ENCODE measurements at places on chromosomes 1 and 21.

GRCh38 chr1:107480548-107481415 lies 339.9 kb downstream of the NTNG1 start:
- no peak for DNase-seq

GRCh38 chr1:10171105-10171767 lies 39.1 kb upstream of the KIF1B start:
- no peak for DNase-seq

DNA sequence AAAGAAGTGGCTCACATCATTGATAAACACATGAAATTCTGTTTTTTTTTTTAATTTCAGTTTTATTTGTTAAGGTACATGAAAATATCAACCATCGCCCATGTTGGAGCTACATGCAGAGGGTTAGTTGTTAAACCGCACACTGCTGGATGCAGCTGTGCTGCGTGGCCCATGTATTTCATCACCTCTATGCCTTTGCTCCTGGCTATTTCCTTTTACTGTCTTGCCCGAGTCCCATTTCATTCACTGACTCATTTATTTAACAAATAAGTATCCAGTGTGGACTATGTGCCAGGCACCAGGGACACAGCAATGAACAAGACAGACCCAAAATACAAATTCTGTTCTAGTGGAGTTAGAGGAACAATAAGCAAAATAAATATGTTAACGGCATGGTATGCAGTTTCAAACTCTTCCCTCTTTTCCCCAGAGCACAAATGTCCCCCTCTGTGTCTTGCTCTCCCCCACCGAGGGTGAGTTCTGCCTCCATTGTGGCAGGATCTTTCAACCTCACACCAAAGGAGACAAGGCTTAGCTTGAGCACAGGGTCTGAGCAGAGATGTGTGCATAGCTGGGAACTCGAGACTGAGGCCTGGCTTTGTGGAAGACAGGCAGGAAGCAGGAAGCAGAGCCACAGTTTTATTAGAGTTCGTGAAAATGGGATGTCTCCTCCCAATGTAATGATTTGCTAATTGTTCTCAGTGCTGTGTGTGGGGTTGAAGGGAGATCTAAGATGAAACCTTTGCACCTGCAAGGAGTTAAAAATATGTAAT lies 44.6 kb downstream of the MAN1C1 start:
- no peak for DNase-seq

DNA sequence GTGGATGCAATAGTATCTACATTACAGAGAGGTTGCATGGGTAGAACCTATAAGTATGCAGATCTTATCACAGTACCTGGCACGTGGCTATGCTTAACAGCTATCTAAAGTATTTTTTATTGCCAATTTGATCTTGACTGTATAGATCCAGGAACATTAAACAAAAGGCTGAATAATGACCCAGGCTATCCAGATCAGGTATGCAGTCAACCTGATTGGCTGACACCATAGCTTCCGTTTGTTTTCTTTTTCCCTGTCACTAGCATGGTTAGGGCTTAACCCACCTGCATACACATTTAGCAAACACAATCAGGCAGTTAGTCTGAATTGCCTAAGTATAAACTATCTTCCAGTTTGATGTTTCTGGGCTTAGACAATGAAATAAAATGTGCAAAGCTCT lies 264.9 kb upstream of the PLXNA2 start:
- DNase-seq = no peak

DNA sequence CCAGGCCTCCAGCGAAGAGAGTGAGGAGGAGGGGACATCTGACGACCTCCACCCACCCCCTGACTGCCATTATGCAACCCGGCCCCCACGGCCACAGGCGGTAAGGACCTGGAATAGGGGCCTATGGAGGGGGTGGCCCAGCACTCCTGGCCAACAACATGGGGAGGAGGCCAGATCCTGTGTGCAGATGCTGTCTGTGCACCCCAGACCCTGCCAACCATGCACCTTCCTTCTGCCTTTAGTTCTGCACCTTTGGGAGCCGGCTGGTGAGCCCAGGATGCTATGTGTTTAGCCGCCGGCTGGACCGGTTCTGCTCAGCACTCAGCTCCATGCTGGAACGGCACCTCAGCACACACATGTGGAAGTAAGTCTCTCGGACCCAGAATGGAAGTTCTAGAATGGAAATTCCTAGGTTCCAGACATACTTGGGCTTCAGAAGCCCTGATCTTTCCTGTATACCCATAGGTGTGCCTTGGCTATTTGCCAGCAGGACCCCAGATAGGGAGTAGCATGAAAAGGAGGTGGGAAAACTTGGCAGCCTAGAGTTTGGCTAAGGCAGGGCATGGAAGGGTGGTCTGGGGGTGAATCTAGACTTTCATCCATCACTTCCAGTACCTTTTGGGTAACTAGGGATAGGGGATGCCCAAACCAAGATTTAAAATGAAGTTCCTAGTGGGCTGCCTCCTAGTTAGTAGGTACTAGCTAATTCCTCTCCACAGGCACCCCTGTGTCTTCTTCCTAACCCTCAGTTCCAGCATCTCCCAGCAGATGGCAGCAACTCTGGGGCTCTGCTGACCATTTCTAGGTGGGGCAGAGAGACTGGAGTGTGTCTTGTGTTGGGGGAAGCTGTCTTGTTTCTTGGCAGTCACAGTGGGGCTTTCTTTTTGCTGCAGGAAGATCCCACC lies 3.6 kb upstream of the CYB561D1 start:
- peak; percentile 51 for DNase-seq

DNA sequence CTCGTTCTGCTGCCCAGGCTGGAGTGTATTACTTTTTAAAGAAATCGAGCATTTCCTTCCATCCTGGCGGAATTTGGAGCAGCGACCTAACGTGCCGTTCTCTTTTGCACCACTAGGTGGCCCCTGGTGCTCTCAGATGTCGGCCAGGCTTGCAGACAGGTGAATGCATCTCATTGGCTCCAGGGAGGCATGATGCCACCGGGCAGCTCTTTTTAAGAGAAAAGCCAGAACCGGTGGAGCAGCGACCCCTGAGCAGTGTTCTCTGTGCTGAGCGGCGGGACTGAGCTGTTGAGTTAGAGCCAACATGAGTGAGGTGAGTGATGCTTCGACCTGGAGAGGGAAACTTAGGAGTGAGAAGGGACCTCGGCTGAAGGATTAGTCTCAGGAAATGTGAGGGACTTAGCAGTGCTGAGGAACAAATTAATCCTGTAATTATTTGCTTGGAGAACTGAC lies at the start of gene PCP4:
PCP4 (plus strand) TSS at position 241 of the 453 bp plus-strand sequence; CDS start at position 305, 64 bp downstream.
- no peak for DNase-seq

GRCh38 chr1:229066591-229066990 lies 204.3 kb upstream of the RAB4A start:
- no peak for DNase-seq

- no peak for DNase-seq
Measured at GRCh38 chr1:29821605-29822004, 585.3 kb downstream of the PTPRU start.

Data from activated T-helper 1 cell treated with anti-CD3 and anti-CD28 coated beads, Interleukin-2, amount 50 U/mL, for 16 hours (primary cell).